Fibroblast of lung (primary cell): ENCODE measurements at places on chromosomes 6 and 20. TPM values are rescaled to one million over a fixed set of nuclear protein-coding genes. Genes with fewer than 3 reads are reported as not detected.

- no peak for DNase-seq
Measured at GRCh38 chr6:112033791-112034615, 19.9 kb upstream of the CCN6 start.

GRCh38 chr6:83303426-83303825, 110.3 kb downstream of the RWDD2A start:
- DNase-seq, result no peak

DNA sequence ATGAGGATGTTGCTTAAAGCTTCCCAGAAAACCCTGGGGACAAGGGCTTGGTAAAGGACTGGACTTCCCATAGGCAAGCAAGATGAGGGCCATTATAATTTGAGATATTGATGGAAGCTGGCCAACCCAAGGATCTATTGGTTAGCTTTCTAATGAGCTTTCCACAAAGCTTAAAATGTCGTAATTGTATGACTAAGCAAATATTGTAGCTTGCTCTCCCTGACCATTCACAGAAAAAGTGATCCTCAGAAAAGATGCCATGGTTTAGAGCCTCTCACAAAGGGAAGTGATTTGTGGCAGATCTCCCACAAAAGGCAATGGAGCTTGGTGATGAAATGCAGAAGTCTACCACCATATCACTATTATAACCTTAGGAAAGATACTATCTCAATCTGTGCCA, 13.6 kb downstream of the IL17F start:
- DNase-seq, result no peak

DNA sequence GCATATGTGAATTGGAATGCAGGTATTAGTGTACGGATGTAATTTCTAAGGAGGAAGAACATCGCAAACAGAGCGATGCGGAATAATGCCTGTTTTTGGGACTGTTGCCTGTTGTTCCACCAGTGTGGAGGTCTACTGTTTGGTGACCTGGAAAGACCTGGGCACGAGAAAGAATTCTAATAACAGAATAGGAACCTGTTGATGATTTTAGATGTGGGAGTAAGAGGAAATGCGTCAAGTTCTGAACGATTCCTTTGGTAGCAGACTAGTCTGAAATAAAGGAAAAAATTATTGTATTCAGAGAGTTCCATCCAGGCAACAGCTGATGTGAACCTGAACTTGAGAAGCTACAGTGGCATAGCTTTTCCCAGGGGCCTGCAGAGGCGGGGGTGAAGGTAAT, 192.1 kb downstream of the DTNBP1 start:
- DNase-seq, result no peak

Gene SLC17A2
- total RNA-seq, result under 0.01 TPM in 1 of 2 replicates, not detected in the other

Gene BMP2
- 10.6 and 15.9 TPM in 2 replicates for total RNA-seq
